Stomach (tissue), 19 donors: ENCODE measurements at places on chromosomes 12 and 14. TPM values are rescaled to one million over a fixed set of nuclear protein-coding genes. Genes with fewer than 3 reads are reported as not detected.

The CHURC1 gene
- total RNA-seq, result 62.3 TPM

The ZDHHC22 gene
- not detected for total RNA-seq

The BMP4 gene
- total RNA-seq, result 10.3 TPM

The FAM186B gene
- total RNA-seq, result not detected

The DPF3 gene
- 4.2 TPM for total RNA-seq

The KRT83 gene
- not detected for total RNA-seq

The GPRC5D gene
- not detected for total RNA-seq

The KRT74 gene
- total RNA-seq, result not detected

The RHOJ gene
- 5.9 TPM for total RNA-seq

The MAP1LC3B2 gene
- 1.3 TPM for total RNA-seq

The GNS gene
- total RNA-seq, result 64.3 TPM

The TAS2R42 gene
- not detected for total RNA-seq

The MSI1 gene
- 7.1 TPM for total RNA-seq

The RNF212B gene
- total RNA-seq, result not detected

DNA sequence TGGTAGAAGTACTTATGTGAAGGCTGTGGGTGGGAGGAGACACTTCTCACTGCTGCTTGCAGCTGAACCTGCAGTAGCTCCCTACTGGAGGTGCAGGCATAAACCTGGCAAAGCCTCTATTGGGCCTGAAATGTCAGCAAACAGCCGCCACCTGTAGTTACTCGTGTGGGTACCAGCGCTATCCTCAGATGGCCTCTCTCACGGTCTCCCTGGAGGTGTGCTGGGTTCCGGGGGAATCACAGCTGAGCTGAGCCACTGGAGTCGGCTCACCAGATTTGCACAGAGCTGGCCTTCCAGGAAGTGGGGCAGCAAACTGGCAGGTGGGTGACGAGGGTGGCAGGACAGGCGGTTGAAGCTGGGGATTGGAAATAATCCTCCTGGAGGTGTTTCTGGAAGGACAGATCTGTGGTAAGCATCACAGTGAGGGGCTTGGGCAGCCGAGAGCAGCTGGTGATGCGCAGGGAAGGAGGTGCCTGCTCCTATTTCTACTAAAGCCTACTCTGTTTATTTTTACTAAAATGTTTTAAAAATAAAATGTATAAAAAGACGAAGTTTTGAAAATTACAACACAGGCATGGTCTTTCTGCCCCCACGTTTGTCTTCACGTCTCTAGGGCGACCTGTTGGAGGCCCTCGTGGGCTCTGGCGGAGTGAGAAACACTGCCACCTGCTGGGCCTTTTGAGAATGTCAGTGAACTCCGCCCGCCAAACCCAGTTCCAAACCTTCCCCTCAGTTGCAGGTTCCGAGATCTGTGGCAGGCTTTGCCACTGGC is 67.8 kb upstream of the PLEKHG3 start:
- peak; percentile 89 for DNase-seq

- no peak for DNase-seq
These were observed 175.2 kb upstream of the GRIN2B start for GRCh38 chr12:14156606-14157005.

- no peak for DNase-seq
These were observed 412.8 kb upstream of the MGAT4C start for GRCh38 chr12:86669010-86669409.

DNA sequence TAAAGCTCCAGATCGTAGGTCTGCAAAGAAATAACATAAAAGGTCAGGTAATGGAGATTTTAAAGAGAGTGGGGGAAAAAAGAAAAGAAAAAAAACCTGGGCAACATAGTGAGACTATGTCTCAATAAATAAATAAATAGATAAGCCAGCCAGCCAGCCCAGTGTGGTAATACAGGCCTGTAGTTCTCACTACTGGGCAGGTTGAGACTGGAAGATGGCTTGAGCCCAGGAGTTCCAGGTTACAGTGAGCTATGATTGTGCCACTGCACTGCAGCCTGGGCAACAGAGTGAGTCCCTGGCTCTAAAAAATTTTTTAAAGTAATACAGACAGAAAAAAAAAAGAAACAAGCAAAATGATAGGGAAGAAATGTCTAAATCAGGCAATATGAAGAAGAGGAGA is 43.2 kb upstream of the BBS10 start:
- DNase-seq, result no peak

GRCh38 chr12:39272871-39273655 is 169.9 kb downstream of the KIF21A start:
- DNase-seq, result no peak

DNA sequence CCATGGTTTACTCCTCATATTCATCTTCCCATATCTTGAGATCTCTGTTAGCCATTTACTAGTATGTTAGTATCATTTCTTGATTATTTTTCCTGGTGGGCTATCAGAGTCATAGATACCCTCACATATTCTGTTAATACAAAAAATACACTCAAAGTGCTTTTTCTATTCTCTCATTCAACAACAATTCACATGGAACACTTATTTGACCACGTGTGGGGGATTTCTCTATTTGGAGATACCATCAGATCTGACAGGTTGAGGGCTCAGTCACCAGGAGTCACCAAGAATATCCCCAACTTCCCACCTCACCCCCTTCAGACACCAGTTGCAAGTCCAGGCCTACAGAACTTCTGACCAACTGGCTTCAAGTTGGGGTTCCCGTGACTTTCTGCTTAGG is 51.9 kb upstream of the A2ML1 start:
- no peak for DNase-seq

DNA sequence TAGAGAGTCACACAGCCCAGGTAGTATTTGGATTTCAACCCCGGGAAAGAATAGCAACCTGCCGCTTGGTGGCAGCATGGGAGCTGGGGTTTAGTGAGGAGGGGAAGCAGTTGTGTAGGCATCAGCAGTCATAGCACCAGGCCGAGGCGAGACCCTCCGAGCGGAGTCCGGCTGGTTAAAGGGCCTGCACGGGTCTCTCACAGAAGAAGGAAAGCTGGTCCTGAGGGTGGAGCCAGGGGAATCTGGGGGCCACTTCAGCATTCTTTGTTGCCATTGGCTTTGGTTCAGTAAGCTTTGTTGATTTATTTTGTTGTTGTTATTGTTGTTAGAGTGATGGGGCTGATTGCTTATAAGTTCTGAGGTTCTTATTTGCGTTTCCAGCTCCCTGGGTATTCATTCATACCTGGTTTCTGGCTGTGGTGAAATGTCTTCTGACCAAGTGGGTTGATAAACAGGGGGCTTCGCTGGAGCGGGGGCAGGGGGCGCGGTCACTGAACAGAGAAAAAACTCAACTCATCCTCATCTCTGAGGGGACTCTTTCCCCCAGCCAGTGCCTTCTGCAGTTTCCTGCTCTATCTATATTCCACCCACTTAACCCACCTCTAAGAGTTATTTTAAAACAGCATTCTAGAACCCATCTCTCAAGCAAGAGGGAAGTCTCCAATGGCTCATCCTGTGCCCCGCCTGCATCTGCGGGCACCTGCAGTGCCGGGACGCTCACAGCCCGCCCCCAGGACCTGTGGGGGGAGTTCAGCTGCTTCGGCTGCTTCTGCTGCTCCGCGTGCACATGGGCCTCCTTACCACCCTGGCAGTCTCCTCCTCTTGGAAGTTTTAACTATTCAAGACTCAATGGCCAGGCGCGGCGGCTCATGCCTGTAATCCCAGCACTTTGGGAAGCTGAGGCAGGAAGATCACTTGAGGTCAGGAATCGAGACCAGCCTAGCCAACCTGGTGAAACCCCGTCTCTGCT is 11.6 kb downstream of the CKB start:
- DNase-seq, result no peak

DNA sequence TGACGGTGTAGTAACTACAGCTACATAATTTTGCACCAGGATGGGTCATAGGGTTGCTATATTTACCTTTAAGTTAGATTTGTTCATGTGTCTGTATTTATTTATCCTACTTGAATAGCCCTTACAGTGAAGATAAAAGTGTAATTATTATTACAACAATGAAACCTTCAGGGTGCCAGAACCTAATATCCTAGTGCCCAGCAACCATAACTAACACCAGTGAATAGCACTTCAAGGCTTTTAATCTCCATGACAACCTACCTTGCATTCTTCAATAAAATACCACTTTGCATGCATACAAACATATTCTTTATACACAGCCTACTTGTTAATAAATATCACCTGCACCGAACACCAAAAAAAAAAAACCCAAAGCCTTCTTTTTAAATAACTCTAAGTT is 58.7 kb upstream of the G2E3 start:
- DNase-seq, result no peak

GRCh38 chr12:94783862-94784261 is 133.5 kb upstream of the TMCC3 start:
- no peak for DNase-seq

DNA sequence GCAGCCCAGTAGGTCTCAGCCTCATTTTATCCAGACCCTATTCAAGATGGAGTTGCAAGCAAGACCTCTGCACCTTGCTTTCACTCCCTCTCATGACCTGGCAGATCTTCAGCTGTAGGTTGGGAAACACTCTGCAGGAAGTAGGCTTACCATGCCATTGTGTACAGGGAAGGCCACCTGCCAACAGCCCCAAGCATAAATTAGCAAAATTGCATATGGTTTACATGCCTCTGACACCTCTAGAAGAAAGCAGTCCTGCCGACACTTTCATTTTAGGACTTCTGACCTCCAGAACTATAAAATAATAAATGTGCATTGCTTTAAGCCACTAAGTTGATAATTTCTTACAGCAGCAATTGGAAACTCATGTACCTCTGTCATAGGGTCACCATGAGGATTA is 96.9 kb downstream of the SLC15A4 start:
- no peak for DNase-seq

DNA sequence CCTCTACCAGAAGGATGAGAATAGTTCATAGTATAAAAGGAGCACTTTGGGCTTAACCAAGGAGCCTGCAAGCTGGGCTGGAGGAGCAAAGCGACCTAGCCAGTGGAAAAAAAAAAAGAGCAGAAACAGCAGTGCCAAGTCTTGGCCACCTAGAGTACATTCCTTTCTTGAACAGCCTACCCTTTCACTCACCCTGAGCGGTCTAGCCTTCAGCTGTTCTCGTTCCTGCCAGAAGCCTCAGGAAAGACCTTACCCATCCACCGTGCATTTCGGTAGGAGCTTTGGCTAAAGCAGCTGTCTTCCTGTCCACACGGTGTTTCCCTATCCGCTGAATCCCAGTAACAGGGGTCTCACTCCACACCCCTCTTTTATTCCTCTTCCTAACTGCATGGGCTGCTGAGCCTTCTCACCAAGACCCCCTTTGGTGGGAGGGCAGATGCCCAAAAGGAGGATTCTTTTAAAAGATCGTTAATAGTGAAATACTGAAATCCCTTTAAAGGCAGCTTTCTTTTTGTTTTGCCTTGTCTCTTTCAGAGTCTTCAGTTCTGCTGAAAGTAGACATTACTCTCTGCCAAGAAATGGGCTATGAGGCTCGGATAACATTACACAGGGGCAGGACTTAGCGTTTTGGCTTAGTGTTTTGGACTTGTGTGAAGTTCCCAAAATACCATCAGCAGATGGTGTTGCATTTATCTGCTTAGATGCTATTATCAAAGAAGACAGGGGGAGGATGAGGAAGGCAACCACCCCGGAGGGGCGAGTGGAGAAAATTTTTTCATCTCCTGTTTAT is 88.5 kb upstream of the METAP2 start:
- DNase-seq, result peak; percentile 55

DNA sequence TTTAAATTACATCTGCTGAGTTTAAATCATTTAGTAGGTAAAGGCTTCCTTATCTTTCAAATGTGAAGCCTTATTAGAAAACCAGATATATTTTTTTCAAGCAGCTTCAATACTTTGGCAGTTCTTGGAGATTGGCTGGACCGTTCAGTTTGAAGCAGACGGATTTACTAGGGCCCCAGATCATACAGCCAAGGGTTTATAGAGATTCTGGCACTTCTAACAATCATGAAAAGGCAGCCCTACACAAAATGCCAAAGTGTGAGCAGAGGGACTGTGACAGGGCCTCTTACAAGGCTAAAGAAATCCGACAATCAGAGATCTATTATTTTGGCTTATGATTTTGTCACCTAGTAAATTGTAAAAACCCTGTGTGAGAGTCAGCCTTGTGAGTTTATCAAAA is 162.8 kb upstream of the SLC38A2 start:
- no peak for DNase-seq

- no peak for DNase-seq
These were observed 64.2 kb downstream of the LLPH start for GRCh38 chr12:66066137-66066928.

- DNase-seq, result no peak
These were observed 5.0 kb downstream of the HDAC7 start for GRCh38 chr12:47814539-47815170.

DNA sequence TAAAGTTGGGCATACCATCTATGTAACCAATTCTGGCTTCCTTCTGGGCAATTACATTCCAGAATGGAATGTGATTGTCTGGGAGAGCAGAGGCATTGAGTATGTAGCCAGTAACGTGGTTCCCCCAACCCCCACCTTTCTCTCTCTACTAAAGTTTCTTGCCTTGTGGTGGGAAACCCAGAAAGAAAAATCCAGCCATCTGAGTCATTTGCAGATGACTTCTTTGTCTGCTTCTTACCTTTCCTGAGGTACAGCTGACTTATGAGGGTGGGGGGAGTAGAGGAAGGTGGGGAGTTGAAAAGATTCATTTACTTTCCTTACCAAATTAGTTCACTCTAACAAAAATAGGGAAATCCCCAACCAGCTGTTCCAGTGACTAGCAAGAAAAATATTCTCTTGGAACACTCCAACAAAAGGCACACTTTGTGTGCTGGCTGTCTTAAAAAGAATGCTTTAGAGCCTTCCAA is 112.1 kb upstream of the FRMD6 start:
- DNase-seq, result no peak

- no peak for DNase-seq
These were observed 134.6 kb downstream of the RBM19 start for GRCh38 chr12:113831476-113831875.

DNA sequence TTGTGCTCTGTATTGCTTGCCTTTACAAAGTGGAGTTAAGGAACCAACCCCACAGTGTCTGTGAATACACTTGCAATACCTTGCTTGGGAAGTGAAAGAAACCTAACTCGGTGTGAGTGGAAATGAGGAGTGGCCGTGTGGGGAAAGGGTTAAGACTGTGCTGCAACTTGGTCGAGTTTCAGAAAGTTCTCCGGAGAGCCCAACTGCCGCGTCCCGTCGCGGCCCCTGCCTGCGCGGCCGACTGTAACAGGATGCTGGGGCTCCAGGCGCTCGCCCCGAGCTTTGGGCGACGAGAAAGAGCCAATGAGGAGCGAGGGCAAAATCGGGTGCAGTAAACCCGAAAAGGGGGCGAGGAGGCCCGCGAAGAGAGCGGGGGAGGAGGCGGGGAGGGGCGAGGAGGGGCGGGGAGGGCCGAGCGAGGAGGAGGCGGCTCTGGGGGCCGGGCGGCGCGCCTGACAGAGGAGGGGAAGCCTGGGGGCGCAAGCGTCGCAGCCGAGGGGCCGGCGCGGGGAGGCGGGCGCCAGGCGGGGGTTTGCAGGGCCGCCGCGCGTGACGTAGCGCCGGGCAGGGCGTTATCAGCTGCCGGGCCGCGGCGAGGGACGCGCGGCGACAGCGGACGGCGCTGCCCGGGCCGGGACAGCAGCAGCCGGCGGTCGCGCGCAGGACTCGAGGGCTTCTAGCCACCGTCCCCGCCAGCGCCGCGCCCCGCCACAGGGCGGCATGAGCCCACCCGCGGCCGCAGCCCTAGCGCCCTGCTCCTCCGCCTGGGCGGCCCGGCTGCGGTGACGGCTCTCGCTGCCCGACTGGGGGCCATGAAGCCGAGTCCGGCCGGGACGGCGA is at the start of gene DACT1:
DACT1 (plus strand) TSS at position 572 of the 840 bp plus-strand sequence; CDS start at position 813, 241 bp downstream.
- peak; percentile 95 for DNase-seq

GRCh38 chr12:108875280-108875679 is 4.6 kb upstream of the DAO start:
- DNase-seq, result no peak

- peak; percentile 77 for DNase-seq
These were observed 2.7 kb upstream of the INHBE start for GRCh38 chr12:57452181-57452936.

- DNase-seq, result peak; percentile 46
These were observed 4.7 kb upstream of the MDM1 start for GRCh38 chr12:68336889-68337303.
